ENCODE measurements at places on chromosomes 5 and 9.

- H3K4me3 ChIP-seq, result no peak overlapping the region
- no peak for DNase-seq
- no peaks in the 10 kb centered on the region for H3K36me3 ChIP-seq
- H3K27me3 ChIP-seq, result no peaks in the 10 kb centered on the region
- H3K4me1 ChIP-seq, result no peaks in the 10 kb centered on the region
- H3K27ac ChIP-seq, result no peak overlapping the region
These were observed 189.8 kb downstream of the MTRR start for GRCh38 chr5:8058616-8059190.

- H3K27ac ChIP-seq, result no peak overlapping the region
- no peaks in the 10 kb centered on the region for H3K4me1 ChIP-seq
- DNase-seq, result no peak
- H3K27me3 ChIP-seq, result peaks cover 32% of the 10 kb centered on the region
- H3K36me3 ChIP-seq, result no peaks in the 10 kb centered on the region
These were observed 41.6 kb upstream of the SLC12A7 start for GRCh38 chr5:1153428-1153827.

GRCh38 chr9:122777935-122778627, 10.7 kb upstream of the OR5C1 start:
- peaks cover 2% of the 10 kb centered on the region for H3K27me3 ChIP-seq
- H3K36me3 ChIP-seq, result no peaks in the 10 kb centered on the region
- H3K4me3 ChIP-seq, result no peak overlapping the region
- H3K4me1 ChIP-seq, result no peaks in the 10 kb centered on the region

GRCh38 chr5:163261647-163262269, 175.6 kb upstream of the CCNG1 start:
- H3K4me1 ChIP-seq, result no peaks in the 10 kb centered on the region
- no peaks in the 10 kb centered on the region for H3K27me3 ChIP-seq
- H3K36me3 ChIP-seq, result no peaks in the 10 kb centered on the region
- no peak overlapping the region for H3K27ac ChIP-seq

DNA sequence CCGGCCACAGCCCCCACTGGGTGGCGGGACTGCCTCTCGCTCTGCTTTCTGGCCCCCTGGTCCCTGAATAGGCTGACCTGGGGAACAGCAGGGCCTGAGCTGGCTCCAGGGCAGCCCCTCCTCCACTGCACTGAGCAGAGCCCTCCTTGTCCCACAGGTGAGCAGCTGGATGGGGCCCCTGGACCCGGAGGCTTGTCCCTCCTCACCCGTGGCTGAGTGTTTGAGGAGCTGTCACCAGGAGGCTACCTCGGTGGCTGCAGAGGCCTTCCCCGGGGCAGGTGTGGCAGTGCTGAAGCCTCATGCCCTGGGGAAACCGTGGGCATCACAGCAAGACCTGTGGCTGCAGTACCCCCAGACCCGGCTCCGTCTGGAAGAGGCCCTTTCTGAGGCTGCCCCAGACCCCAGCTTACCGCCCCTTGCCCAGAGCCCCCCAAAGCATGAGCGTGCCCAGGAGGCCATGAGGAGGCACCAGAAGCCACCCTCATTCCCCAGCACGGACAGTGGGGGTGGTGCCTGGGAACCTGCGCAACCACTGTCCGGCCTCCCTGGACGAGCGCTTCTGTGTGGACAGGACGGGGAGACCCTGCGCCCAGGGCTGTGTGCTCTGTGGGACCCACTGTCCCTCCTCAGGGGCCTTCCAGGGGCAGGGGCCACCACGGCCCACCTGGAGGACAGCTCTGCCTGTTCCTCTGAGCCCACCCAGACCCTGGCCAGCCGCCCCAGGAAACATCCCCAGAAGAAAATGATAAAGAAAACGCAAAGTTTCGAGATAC, 28.5 kb upstream of the LRRC14B start:
- H3K4me1 ChIP-seq, result no peaks in the 10 kb centered on the region
- H3K27me3 ChIP-seq, result no peaks in the 10 kb centered on the region
- no peak overlapping the region for H3K27ac ChIP-seq
- no peak for DNase-seq
- H3K36me3 ChIP-seq, result peaks cover 65% of the 10 kb centered on the region
- no peak overlapping the region for H3K4me3 ChIP-seq

DNA sequence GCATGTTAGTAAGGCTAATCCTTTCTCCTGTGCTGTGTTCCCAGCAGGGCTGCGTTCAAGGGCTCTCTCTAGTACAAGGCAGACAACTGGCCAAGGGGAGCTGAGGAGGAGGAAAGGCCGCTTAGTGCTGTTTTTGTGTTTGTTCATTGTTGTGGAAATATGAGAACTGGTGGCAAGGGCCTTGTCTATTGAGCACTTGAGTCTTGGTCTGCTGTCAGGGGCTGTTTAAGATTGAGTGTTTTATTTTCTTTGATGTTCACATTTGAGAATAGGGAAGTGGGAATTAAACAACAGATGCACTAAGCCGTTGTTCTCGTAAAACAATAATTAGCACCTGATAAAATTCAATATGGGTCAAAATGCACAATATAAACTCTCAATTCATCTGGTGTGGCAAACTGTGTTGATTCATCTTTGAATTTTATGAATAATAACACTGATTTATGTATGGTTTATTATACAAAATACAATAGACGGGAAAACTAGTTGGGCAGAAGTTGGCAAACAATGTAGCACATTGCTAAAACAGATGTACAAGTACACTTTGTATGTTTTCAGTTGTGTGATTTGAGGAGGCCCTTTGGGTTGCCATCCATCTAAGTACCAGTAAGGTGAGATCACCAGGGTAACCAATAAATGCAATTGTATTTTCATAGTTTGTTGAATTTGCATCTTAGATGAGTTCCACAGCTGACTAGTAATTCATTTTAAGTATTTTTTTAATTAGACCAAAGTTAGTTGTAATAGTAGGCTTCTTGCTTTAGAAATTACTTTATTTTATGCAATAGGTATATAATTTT, 97.6 kb upstream of the GRHPR start:
- no peaks in the 10 kb centered on the region for H3K36me3 ChIP-seq
- no peak overlapping the region for H3K27ac ChIP-seq
- no peak overlapping the region for H3K4me3 ChIP-seq
- DNase-seq, result no peak

DNA sequence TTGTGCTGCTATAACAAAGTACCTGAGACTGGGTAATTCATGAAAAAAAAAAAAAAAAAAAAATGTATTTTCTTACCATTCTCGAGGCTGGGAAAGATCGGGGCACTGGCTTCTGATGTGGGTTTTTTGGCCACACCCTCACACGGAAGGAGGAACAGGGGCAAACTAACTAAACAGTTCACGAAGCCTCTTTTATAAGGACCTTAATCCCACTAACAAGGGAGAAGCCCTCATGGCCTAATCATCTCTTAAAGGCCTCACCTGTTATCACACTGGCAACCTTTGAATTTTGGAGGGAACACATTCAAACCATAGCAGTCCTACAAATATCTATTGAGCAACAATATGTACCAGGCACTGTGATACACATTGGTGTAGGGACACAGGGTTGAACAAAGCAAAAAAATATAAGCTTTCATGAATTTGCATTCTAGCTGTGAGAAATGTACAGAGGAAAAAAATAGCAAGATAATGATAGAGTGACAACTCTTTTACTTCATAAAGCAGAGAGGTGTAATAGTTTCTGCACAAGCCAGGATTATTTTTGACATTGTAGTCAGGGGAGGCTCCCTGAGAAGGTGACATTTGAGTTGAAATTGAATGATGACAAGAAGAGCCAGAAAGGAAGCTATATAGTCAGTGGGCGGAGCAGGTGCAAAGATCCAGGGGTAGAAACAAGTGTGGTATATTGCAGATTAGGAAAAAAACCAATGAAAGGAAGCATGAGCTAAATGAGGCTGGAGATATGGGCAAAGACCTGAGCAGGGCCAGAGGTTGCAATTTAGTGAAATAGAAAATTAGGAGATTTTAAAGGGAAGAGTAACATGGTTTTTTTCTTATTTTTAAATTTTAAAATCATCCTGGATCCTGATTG, 68.1 kb upstream of the GRAMD2B start:
- no peaks in the 10 kb centered on the region for H3K27me3 ChIP-seq
- no peaks in the 10 kb centered on the region for H3K4me1 ChIP-seq
- H3K4me3 ChIP-seq, result no peak overlapping the region
- H3K36me3 ChIP-seq, result no peaks in the 10 kb centered on the region
- no peak overlapping the region for H3K27ac ChIP-seq
- DNase-seq, result no peak

DNA sequence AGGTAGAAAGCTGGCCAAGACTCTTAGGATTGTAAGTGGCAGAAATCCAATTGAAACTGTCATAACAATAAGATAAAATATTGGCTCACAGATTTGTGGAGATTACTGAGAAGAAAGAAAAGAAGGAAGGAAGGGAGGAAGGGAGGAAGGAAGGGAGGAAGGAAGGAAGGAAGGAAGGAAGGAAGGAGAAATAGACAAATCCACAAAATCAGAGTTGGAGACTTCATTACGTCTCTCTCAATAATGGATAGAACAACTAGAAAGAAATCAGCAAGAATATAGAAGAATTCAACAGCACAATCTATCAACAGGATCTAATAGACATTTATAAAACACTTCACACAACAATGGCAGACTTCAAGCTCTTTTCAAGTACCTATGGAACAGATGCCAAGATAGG, 17.9 kb upstream of the PAM start:
- no peaks in the 10 kb centered on the region for H3K27me3 ChIP-seq
- no peaks in the 10 kb centered on the region for H3K4me1 ChIP-seq
- H3K4me3 ChIP-seq, result no peak overlapping the region

- no peak overlapping the region for H3K4me3 ChIP-seq
- H3K27ac ChIP-seq, result no peak overlapping the region
- no peaks in the 10 kb centered on the region for H3K36me3 ChIP-seq
These were observed 45.7 kb downstream of the SNX18 start for GRCh38 chr5:54563083-54563761.

All from trophoblast cell (in vitro differentiated cells and primary cell).